Lower lobe of right lung (tissue), 2 donors: ENCODE measurements at places on chromosomes 5 and 9. TPM values are rescaled to one million over a fixed set of nuclear protein-coding genes. Genes with fewer than 3 reads are reported as not detected.
A peak's percentile ranks its signal among the peaks of the same experiment; 100 is the strongest.

- DNase-seq: no peak
- H3K36me3 ChIP-seq: no peaks in the 10 kb centered on the region
- no peak overlapping the region for H3K27ac ChIP-seq
- H3K4me1 ChIP-seq: peaks cover 18% of the 10 kb centered on the region
- no peak overlapping the region for H3K4me3 ChIP-seq
- H3K27me3 ChIP-seq: no peaks in the 10 kb centered on the region
Observed at GRCh38 chr9:125767349-125767748, 20.2 kb downstream of the PBX3 start.

- H3K4me3 ChIP-seq: no peak overlapping the region
- H3K4me1 ChIP-seq: peaks cover 51% of the 10 kb centered on the region
- H3K27ac ChIP-seq: no peak overlapping the region
- H3K27me3 ChIP-seq: no peaks in the 10 kb centered on the region
- peaks cover 5% of the 10 kb centered on the region for H3K36me3 ChIP-seq
Observed at GRCh38 chr9:125183054-125183453, 6.5 kb downstream of the PPP6C start.

DNA sequence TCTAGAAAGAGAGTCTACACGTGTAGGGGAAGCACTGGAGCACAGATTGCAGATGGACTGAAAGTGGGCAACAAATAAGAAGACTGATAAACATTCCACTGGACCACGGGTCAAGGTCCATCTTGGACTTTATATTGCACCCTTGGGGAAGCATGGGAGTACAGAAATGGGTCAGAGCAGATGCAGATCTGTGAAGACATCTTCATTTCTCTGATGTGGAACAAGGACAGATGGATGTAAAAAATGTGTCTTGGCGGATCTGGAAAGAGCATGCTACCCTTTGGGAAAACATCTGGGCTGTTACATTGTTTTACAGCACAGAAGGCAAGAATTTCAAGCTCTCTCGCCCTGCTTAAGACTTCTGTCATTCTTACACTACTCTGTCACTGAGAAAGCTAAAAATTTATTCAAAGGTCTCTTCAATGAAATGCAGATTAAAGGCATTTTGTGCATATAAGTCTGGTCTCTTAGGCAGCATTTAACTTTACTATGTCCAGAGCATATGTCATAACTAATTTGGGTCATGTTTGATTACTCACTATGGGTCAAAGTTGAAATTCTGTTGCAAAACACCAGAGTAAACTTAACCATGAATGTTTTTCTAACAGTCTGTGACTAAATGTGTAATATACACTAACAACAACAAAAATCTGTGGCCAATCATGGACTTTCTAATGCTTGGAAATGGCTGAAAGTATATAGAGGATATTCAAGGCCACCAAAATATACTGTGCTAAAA lies 756.4 kb upstream of the DMAC1 start:
- H3K4me1 ChIP-seq: no peaks in the 10 kb centered on the region
- DNase-seq: no peak
- H3K27me3 ChIP-seq: no peaks in the 10 kb centered on the region
- H3K4me3 ChIP-seq: no peak overlapping the region
- H3K27ac ChIP-seq: no peak overlapping the region

- H3K4me3 ChIP-seq: no peak overlapping the region
- no peak for DNase-seq
- H3K36me3 ChIP-seq: no peaks in the 10 kb centered on the region
- H3K27ac ChIP-seq: no peak overlapping the region
Observed at GRCh38 chr9:84404095-84404686, 63.6 kb upstream of the SLC28A3 start.

- H3K4me3 ChIP-seq: no peak overlapping the region
- DNase-seq: no peak
- no peaks in the 10 kb centered on the region for H3K27me3 ChIP-seq
- no peaks in the 10 kb centered on the region for H3K4me1 ChIP-seq
Observed at GRCh38 chr5:65846101-65846500, 80.3 kb upstream of the ERBIN start.

DNA sequence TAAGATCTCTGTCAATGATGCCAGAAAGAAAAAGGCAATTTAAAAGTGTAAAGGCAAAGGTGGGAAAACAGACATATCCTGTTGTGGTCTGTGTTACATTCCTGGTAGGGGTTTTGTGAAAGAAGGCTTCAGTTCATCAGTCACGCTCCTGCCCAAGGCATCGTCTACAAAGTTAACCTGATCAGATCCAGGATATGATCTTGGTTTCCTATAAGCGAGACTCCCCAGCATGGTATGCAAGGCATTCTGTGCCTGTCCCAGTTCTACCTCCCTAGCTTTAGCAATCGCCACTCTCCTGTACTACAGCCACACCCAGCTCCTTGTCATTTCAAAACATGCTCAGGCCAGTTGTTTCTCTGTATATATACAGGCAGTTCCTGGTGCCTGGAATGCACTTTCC lies 58.0 kb upstream of the PTPN3 start:
- DNase-seq: no peak
- no peaks in the 10 kb centered on the region for H3K27me3 ChIP-seq
- peak overlapping the region; percentile 32 for H3K27ac ChIP-seq
- H3K4me3 ChIP-seq: no peak overlapping the region
- H3K36me3 ChIP-seq: no peaks in the 10 kb centered on the region

DNA sequence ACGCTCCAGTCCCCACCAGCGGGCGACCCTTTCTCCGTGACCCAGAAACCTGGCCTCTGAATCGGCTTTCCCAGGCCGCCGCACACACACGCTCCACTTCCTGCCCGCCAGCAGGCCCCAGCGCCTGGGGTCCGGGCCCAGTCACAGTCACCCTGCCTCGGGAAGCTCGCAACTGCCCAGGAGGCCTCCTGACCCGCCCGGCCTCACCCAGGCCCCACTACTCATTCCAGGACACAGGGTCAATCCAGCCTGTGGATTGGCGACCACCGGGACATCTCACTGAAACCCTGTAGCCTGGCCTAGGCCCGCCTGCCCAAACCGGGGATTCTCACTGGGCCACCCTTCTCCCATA lies 2.7 kb upstream of the IRX4 start:
- H3K27me3 ChIP-seq: peaks cover 96% of the 10 kb centered on the region
- no peak overlapping the region for H3K27ac ChIP-seq
- H3K4me3 ChIP-seq: no peak overlapping the region
- no peaks in the 10 kb centered on the region for H3K36me3 ChIP-seq
- DNase-seq: peak; percentile 28

DNA sequence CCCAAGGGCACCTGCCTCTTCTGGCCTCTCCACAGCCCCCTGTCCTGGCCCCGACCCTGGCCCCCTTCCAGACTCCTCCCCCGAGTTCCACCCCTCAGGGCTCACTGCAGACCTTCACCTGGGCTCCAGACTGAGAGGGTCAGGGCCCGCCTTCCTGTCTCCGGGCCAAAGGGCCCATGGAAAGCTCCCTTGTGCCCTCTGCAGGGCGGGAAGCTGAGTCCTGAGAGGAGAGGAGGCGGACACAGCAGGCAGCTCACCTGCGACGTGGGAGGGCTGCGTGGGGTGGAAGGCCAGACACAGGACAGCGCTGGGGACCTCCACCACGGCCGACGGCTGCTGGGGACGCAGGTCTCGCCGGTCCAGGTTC lies 20.6 kb downstream of the DYNC2I2 start:
- peak overlapping the region; percentile 97 for H3K27ac ChIP-seq
- peaks cover 63% of the 10 kb centered on the region for H3K36me3 ChIP-seq
- H3K27me3 ChIP-seq: no peaks in the 10 kb centered on the region
- peaks cover 34% of the 10 kb centered on the region for H3K4me1 ChIP-seq

GRCh38 chr5:106423109-106423897 lies 1247.4 kb downstream of the EFNA5 start:
- H3K4me3 ChIP-seq: no peak overlapping the region
- H3K4me1 ChIP-seq: no peaks in the 10 kb centered on the region
- H3K36me3 ChIP-seq: no peaks in the 10 kb centered on the region
- no peaks in the 10 kb centered on the region for H3K27me3 ChIP-seq

DNA sequence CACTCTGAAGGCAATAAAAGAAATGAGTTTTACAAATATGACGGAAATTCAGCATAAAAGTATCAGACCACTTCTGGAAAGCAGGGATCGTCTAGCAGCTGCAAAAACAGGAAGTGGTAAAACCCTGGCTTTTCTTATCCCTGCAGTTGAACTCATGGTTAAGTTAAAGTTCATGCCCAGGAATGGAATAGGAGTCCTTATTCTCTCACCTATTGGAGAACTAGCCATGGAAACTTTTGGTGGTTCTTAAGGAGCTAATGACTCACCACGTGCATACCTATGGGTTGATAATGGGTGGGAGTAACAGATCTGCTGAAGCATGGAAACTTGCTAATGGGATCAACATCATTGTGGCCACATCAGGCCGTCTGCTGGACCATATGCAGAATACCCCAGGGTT lies 93.5 kb upstream of the RGMB start:
- no peak overlapping the region for H3K27ac ChIP-seq
- no peak for DNase-seq
- H3K4me1 ChIP-seq: no peaks in the 10 kb centered on the region
- no peak overlapping the region for H3K4me3 ChIP-seq
- no peaks in the 10 kb centered on the region for H3K36me3 ChIP-seq
- H3K27me3 ChIP-seq: no peaks in the 10 kb centered on the region

GRCh38 chr9:35675732-35676392 lies 2.1 kb downstream of the CA9 start:
- peaks cover 3% of the 10 kb centered on the region for H3K27me3 ChIP-seq
- peak; percentile 55 for DNase-seq
- H3K27ac ChIP-seq: peak overlapping the region; percentile 11
- no peaks in the 10 kb centered on the region for H3K36me3 ChIP-seq
- H3K4me1 ChIP-seq: peaks cover 10% of the 10 kb centered on the region

GRCh38 chr5:37836592-37837413 lies 3.0 kb downstream of the GDNF start:
- peaks cover 92% of the 10 kb centered on the region for H3K27me3 ChIP-seq
- no peaks in the 10 kb centered on the region for H3K36me3 ChIP-seq
- peak overlapping the region; percentile 35 for H3K4me3 ChIP-seq
- no peak for DNase-seq
- peaks cover 41% of the 10 kb centered on the region for H3K4me1 ChIP-seq

- H3K4me1 ChIP-seq: no peaks in the 10 kb centered on the region
- H3K27ac ChIP-seq: no peak overlapping the region
- no peak for DNase-seq
- H3K36me3 ChIP-seq: no peaks in the 10 kb centered on the region
Observed at GRCh38 chr5:13975246-13975645, 30.8 kb upstream of the DNAH5 start.

GRCh38 chr5:177473443-177474001 lies at the start of gene DBN1:
TSS of gene DBN1 (minus strand) at chr5:177473634. CDS start at chr5:177473521, 113 bp downstream.
- H3K27me3 ChIP-seq: peaks cover 11% of the 10 kb centered on the region
- H3K4me1 ChIP-seq: peaks cover 21% of the 10 kb centered on the region
- no peaks in the 10 kb centered on the region for H3K36me3 ChIP-seq
- H3K4me3 ChIP-seq: peak within 1 kb of the TSS; percentile 69
- peak within 1 kb of the TSS; percentile 69 for H3K27ac ChIP-seq
- no peak for DNase-seq

GRCh38 chr9:107375001-107375400 lies 91.9 kb downstream of the RAD23B start:
- H3K27me3 ChIP-seq: no peaks in the 10 kb centered on the region
- H3K36me3 ChIP-seq: no peaks in the 10 kb centered on the region
- no peak overlapping the region for H3K4me3 ChIP-seq
- DNase-seq: no peak
- no peak overlapping the region for H3K27ac ChIP-seq

DNA sequence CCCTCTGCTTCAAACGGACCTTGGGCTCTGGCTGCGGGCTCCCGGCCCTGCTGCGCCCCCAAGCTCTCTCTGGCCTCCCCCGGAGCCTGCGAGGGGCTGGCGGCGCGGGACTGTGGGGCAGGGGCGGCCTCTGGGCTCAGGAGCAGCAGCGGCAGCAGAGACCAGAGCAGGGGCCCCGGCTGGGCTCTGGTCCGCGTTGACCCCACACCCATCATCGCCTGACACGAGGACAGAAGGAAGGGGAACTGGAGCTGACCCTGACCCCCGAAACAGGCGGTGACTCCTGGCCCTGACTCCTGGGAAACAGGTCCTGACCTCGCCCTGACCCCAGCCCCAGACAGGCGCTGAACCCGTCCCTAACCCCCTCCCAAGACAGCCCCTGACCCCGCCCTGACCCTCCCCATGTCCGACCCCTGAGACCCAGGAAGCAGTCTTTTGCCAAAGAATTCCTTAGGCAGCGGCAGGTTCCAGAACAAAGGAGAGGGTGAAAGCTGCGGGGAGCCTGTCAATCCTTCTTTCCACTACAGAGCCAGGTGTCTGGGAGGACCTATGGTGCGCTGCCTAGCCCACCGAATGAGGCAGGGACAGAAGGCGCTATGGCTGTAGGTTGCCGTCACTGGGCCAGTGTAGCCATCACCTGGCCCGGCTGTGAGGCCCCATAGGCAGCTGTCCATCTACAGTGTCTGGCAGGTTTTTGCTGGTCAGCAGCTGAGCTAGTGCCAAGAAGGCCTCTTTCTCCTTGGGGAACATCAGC lies 74.7 kb upstream of the SPTLC1 start:
- H3K27me3 ChIP-seq: no peaks in the 10 kb centered on the region
- no peak overlapping the region for H3K4me3 ChIP-seq
- DNase-seq: no peak

GRCh38 chr9:15499139-15499538 lies 11.6 kb downstream of the PSIP1 start:
- H3K27me3 ChIP-seq: no peaks in the 10 kb centered on the region
- H3K27ac ChIP-seq: no peak overlapping the region
- H3K36me3 ChIP-seq: peaks cover 23% of the 10 kb centered on the region
- no peaks in the 10 kb centered on the region for H3K4me1 ChIP-seq
- DNase-seq: no peak
- no peak overlapping the region for H3K4me3 ChIP-seq

GRCh38 chr9:137679249-137679648 lies 60.4 kb downstream of the EHMT1 start:
- DNase-seq: no peak
- no peak overlapping the region for H3K27ac ChIP-seq
- H3K36me3 ChIP-seq: peaks cover 9% of the 10 kb centered on the region
- H3K27me3 ChIP-seq: no peaks in the 10 kb centered on the region
- no peak overlapping the region for H3K4me3 ChIP-seq
- H3K4me1 ChIP-seq: peaks cover 30% of the 10 kb centered on the region

- H3K4me1 ChIP-seq: peaks cover 12% of the 10 kb centered on the region
- H3K36me3 ChIP-seq: no peaks in the 10 kb centered on the region
- H3K27me3 ChIP-seq: no peaks in the 10 kb centered on the region
- no peak overlapping the region for H3K4me3 ChIP-seq
- peak overlapping the region; percentile 64 for H3K27ac ChIP-seq
- peak; percentile 83 for DNase-seq
Observed at GRCh38 chr5:171596391-171596878, 177.0 kb downstream of the FGF18 start.

GRCh38 chr5:112583166-112583565 lies 154.5 kb upstream of the APC start:
- DNase-seq: no peak
- no peak overlapping the region for H3K27ac ChIP-seq
- H3K36me3 ChIP-seq: no peaks in the 10 kb centered on the region
- no peak overlapping the region for H3K4me3 ChIP-seq

- no peaks in the 10 kb centered on the region for H3K36me3 ChIP-seq
- H3K27me3 ChIP-seq: no peaks in the 10 kb centered on the region
- H3K4me1 ChIP-seq: no peaks in the 10 kb centered on the region
- no peak overlapping the region for H3K4me3 ChIP-seq
- no peak overlapping the region for H3K27ac ChIP-seq
Observed at GRCh38 chr9:110514897-110515296, 64.6 kb downstream of the SVEP1 start.

IL13 gene
- total RNA-seq: not detected

BRIX1 gene
- total RNA-seq: 17.6 TPM

MZB1 gene
- total RNA-seq: 7.8 TPM

INSL4 gene
- total RNA-seq: not detected

OCLN gene
- 121 TPM for total RNA-seq

ST8SIA4 gene
- total RNA-seq: 20.5 TPM

GABRB2 gene
- total RNA-seq: 0.56 TPM

RNF183 gene
- total RNA-seq: not detected

LCN15 gene
- not detected for total RNA-seq

GABRA6 gene
- total RNA-seq: not detected

CDC20B gene
- total RNA-seq: 0.24 TPM
